ENCODE measurements at places on chromosomes 5 and 9.

GRCh38 chr5:87722286-87722685 lies 309.6 kb upstream of the CCNH start:
- DNase-seq = no peak

- DNase-seq = no peak
These were observed 156.5 kb upstream of the TAS2R1 start for GRCh38 chr5:9786380-9787360.

DNA sequence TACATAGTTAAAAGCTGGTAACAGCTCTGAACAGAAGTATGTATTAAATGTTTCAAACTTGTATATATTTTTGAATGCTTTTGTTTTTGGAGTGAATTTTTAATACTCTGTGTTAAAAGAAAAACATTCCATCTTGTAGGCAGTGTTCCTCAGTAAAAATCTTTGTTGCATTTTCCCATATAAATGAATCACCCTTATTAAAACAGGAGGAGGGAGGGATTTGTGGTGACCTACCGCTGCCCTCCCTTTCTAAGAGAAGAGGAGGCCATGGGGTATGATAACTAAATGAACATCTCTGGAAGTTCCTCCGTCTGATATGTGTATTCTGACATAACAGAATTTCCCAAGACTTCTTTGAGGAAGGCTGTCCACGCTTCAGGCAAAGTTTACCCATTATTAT lies 53.4 kb downstream of the INIP start:
- DNase-seq = no peak

DNA sequence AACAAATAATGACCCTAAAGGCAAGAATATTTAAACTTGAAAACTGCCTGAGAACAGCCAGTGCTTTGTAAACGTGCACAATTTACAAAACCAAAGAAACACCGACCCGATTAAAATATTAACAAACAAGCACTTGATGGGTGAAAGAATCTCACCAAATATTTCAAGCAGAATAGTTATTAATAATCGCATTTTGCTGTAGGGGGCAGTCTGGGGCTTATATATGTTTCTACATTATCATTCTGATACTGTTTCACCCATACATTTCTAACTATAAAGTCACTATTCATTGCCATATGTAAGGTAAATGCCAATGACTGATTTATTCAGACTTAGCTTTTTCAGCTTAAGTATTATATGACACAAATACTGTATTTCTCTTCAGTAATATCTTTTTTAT lies 37.7 kb downstream of the UBAP2 start:
- no peak for DNase-seq

DNA sequence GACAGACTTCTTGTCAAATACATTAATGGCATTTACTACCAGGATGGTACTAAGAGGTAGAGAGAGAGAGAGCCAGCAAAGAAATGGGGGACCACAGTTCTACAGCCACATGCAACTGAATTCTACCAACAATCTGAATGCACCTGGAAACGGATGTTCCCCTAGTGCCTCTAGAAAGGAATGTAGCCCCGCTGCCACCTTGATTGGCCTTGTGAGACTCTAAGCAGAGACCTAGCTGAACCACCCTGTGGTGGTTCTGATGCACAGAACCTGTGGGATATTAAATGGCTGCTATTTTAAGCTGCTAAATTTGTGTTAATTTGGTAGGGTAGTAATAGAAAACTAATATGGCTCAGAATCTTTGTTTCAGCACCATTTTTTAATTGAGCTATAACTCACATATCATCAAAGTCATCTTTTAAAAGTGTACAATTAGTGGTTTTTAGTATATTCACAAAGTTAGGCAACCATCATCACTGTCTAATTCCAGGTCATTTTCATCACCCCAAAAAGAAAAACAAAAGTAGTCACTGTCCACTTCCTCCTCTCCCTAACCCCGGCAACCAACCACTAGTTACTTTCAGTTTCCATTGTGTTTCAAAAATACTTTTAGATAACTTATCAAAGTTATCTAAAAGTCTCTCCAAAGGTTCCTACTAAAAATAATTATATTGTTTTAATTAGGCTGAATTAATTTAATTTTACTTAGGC lies 51.7 kb downstream of the CPLANE1 start:
- DNase-seq = no peak

DNA sequence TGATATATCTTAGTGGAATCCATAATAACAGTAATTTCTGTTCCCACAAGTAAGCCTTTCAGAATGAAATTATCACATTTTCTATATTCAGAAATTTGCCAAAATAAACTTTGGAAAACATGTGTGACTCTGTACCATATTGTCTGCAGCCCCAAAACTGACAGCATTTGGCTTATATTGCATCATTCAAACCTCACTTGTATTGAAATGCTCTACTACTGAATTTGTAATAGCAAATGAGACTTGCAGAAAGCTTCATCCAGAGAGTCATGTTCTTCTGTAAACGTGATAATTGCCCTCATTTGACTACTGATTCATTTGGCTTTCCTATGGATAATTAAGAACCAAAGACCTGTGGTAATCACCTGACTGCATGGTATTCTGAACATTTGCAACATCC lies 1249.5 kb upstream of the CDH18 start:
- no peak for DNase-seq

DNA sequence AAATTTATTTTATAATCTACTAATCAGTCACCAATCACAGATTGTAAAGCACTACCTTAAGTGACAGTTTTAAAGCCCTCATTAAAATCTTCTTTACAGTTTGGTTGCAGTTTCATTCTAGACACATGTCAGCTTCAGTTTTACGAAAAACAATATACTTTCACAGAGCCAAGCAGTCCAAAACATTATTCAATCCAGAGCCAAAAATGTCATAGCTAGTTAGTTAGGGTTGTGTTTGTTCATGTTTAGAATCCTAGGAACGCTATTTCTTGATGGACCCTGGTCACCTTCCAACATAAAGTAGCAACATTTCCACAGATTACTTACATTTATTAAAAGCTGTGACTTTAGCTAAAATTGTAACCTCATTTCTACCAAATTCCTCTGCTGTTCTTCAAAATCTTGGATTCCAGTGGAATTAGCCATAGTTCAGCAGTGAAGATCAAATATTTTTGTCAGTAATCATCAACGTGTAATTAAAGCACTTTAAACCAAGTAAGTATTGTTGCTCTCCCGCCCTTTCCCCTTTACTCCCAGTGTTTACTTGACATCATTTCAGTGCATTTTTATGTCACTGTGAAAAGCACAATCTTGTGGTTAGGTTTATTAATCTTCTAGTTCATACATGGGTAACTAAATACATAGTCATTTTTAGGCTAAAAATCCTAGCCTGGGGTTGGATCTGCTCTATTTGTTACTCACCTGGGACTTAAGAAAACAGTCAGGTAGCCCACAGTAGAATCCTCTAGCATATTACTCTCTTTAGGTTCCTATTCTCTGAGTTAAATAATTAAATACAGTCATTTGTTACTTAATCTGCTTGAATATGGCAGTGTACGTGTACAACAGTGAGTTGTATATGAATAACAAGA lies 74.3 kb downstream of the NIPBL start:
- DNase-seq = peak; percentile 18

Data from fibroblast of the conjunctiva (primary cell).